ENCODE measurements at places on chromosomes 1 and 21.
A peak's percentile ranks its signal among the peaks of the same experiment; 100 is the strongest.

DNA sequence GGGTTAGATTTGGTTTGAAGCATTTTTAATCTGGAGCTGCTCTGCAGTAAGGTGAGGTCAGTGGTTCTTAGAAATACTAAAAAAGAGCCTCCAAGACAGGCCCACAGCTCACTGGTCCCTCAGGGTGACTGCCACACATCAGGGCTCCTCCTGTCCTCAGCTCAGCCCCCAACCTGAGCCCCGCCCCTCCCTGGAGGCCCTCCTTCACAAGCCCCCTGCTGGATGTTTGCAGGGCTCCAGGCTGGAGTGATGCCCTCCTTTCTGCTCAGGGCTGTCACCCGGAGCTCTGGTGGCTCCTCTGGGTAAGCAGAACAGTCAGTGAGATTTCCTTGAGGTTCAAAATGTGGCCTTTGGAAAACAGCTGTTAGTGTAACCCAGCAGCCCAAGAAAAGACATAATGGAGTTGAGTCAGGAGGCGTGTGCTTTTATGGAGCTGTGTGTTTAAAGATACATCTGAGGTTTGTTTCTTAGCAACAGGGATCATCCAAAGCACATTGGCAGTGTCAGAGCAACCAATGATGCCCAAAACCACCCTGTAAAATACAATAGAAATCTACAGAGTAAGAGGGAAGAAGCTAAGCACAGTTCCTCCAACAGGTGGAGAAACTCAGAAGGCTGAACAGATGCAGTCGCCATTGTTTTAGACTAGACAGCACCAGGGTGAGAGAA lies 21.4 kb downstream of the STUM start:
- DNase-seq: no peak

DNA sequence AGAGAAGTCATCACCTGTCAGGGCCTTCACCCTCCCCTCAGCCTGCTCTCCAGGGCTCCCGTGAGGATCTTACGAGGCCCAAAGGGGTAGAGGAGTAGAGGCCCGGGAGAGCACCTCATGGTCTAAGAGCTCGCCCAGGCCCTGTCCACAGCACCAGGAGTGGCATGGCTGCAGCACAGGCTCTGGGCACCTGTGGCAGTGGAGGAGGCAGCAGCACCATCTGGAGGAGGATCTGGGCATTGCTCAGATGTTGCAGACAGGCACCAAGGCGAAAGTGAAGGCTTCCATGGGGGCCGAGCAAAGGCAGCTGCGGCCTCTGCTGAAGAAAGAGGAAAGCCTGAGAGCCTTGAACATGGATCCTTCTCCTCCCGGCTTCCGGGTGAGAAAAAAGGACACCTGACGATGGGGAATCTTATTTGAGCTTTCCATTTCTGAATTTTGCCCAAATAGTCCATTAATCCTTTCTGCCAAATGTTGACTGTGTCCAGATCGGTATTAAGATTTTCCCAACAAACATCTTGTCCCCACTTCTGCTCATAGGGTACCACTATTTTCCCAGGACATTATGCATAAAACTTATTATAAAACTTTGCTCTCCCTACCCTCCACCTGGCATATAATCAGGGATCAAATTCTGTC lies 604.7 kb downstream of the PTPRC start:
- DNase-seq: peak; percentile 56

DNA sequence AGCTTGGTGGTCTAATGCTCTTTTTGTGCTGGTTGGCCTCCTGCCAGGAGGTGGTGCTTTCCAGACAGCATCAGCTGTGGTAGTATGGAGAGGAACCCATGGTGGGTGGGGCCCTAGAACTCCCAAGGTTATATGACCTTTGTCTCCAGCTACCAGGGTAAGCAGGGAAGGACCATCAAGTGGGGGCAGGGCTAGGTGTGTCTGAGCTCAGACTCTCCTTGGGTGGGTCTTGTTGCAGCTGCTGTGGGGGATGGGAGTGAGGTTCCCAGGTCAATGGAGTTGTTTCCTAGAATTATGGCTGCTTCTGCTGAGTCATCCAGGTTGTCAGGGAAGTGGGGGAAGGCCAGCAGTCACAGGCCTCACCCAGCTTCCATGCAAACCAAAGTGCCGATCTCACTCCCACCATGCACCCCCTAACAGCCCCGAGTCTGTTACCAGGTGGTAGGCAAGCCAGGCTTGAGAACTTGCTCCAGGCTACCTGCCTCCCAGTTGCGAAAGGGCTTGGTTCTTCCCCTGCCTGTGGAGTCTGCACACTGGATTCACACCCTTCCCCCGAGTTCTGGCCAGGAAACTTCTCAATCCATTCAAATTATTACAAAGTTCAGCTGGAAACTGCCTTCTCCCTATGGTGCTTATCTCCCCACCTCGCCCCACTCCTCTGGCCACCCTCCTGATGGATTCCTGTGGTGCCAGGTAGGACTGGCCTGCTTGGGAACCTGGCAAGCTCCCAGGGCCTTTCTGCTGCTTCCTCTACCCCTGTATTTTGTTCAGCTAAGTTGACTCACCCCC lies 37.8 kb downstream of the DRAM2 start:
- no peak for DNase-seq

GRCh38 chr1:5973771-5974170 lies 18.5 kb downstream of the NPHP4 start:
- DNase-seq: no peak

DNA sequence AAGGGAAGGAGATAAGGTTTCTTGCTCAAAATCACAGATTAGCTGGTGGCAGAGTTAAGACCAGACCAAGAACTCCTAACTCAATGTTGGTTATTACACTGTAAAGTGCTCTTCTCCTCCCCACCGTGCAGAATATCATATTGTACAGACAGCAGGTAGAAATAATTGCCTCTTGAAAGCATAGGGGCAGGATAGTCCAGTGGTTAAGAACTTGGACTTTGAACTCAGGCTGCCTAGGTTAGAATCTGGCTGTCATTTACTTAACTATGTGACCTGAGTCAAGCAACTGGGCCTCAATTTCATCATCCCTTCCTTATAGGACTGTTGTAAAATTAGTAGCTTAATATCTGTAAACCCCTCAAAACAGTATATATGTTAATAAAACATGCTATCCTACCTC lies 114.9 kb upstream of the HIVEP3 start:
- DNase-seq: no peak

DNA sequence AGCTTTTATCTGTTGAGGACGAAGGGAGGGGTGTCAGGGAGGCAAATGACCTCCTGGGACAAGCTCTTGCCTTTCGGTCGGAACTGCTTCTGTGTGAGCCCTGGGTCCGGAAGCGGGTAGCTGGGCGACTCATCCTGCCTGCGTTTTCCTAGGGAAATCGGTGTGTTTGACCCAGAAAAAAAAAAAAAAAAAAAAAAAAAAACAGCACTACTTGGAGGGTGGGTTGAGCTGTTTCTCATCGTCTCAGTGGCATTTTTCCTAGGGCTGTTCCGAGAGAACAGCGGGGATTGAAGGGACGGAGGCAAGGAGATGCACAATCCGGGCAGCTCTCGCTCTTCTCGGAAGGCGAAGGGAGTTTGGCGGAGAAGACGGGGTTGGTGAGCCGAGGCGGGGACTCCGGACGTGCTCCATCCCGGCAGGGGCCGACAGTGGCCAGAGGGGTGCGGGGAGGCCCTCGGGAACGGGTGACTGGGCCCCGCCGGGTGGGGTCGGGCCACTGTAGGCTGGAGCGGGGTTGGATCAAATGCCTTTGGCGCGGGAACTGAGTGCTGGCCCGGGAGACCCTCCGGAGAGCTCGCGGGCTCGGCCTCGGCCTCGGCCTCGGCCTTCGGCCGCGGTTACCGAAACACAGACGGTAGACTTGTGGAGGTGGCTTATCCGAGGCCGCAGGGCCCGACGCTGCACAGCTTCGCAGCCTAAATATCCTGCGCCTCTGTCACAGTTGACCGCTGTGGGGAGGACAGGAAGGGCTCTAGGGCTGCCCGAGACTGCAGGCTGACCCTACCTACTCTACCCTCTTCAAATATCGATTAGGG lies 2.4 kb upstream of the BARHL2 start:
- DNase-seq: no peak

GRCh38 chr1:153399401-153400055 lies 8.7 kb upstream of the S100A8 start:
- no peak for DNase-seq

GRCh38 chr1:153795934-153796785 lies 21.0 kb downstream of the SLC27A3 start:
- no peak for DNase-seq

DNA sequence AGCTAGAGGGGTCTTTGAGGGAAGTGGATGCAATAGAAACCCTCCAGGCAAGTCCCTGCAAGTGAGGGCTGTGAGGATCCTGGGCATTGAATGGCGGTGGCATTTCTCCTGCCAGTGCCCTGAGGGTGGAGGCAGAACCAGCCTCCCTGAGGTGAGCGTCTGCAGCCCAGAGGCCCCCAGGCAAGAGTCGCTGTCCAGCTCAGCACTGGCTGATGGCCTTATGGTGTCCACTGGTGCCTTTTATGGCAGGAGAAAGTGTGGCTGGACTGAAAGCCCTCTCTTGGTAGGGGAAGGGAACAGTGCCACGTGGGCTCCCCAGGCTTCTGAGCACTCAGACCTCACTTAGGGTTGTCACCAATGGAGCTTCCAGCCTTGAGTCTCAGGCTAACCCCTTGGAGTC lies 77.3 kb downstream of the SH3BGR start:
- no peak for DNase-seq

DNA sequence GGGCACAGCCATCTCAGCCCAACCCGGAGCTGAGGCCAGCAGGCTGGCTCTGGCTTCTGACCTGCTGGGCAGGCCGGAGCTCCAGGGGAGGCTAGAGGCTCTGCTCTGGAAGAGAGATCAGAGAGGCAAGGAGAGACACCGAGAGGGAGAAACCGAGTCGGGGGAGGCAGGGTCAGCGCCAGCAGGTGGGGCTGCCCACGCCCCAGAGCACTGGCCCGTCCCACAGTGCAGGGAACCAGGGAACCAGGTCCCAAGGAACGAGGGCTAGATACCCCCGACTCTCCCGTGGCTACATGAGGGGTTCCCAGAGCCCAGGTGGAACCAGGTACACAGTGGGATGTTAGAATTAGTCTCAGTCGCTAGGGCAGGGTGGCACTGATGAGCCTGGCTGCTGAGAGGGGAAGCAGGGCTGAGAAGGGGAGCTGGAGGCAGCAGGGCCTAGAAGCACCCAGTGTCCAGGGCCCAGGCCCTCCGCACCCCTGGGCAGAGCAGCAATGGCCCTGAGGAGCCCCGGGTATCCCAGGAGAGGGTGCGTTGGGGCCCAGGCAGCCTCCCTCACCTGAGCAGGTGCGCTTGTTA lies 2.1 kb downstream of the MASP2 start:
- DNase-seq: no peak

DNA sequence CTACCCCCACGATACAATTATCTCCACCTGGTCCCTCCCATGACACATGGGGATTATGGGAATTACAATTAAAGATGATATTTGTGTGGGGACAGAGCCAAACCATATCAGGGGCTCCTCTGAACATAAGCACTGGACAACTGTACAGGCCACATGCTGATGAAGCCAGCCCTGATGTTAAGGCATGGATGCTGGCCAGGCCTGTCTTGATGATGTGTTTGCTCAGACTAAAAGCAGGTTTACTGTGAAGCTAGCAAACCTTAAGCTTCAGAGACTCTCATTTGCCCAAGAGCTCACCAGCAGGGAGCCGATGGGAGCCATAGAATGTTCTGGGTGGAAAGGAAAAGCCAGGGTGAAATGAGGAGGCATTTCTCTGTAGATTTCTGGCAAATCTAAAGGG lies 135.3 kb upstream of the KCNK1 start:
- no peak for DNase-seq

DNA sequence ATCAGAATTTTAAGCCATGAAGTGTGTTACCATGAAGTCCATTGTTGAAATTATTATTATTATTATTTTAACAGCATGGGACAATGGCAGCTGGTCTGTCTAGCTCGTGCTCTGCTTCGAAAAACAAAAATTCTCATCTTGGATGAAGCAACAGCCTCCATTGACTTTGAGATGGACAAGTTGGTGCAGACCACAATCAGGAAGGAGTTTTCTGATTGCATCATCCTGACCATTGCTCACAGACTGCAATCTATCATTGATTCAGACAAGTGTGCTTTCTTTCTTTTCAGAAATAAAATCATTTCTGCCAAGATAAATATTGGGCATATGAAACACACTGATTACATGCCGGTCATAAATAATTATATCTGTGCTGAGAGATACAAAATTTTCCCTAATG lies 21.0 kb downstream of the HSPA13 start:
- no peak for DNase-seq

- no peak for DNase-seq
These were observed 146.6 kb upstream of the WNT4 start for GRCh38 chr1:22289307-22289995.

- no peak for DNase-seq
These were observed 874 bp downstream of the FAAP20 start for GRCh38 chr1:2193514-2194281.

- DNase-seq: no peak
These were observed 82.6 kb downstream of the C1orf21 start for GRCh38 chr1:184469396-184469795.

DNA sequence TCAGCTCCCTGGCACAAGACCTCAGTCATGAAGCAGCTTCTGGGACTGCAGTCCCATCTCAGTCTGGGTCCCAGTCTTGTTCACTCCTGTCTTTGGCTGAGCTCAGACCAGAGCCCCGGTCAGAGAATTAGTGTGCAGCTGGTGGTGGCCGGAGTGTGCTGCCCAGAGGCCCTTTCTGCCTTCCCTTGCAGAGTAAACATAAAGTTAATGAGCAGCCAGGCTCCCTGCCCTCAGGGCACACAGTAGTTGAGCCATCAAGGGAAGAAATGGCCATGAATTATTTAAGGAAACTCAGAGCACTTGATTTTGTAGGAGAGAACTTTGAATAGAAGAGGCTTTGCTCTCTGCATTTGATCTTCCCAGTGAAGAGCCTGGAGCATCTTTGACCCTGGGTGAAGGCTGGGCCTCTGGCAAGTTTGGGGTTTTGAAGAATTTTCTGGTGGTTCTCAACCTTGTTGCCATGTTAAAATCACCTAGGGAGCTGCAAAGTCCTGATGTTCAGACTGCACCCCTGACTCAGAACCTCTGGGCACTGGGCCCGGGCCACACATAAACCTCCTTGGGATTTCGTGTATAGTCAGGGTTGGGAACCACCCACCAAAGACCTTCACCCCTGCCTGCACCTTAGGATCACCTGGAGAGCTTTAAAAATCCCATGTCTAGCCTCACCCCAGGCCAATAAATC lies 26.4 kb upstream of the SELENON start:
- DNase-seq: no peak
